ENCODE measurements at places on chromosomes 16 and 17.

DNA sequence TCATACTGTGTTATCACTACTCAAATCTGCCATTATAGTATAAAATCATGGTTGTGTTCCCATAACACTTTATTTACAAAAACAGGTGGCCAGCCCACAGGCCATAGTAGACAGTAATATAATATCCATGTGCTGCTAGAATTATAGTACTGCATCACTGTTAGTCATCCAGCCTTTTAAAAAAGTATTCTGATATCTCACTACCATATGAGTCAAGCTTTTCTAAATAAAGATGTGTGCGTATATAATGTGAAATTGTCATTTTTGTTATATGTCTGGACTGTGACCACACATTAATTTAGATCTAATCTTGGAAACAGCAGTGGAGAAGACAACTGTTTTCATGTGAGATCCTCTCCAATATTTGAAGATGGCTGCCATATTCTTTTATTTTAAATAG is 1049.1 kb upstream of the GOT2 start:
- DNase-seq = peak; percentile 41
- H3K27me3 ChIP-seq = no peaks in the 10 kb centered on the region
- H3K27ac ChIP-seq = no peak overlapping the region
- no peak overlapping the region for H3K4me3 ChIP-seq
- no peaks in the 10 kb centered on the region for H3K36me3 ChIP-seq

GRCh38 chr16:67673712-67674580 is 7.3 kb downstream of the C16orf86 start:
- no peak overlapping the region for H3K27ac ChIP-seq
- no peak for DNase-seq
- no peak overlapping the region for H3K4me3 ChIP-seq
- no peaks in the 10 kb centered on the region for H3K27me3 ChIP-seq

DNA sequence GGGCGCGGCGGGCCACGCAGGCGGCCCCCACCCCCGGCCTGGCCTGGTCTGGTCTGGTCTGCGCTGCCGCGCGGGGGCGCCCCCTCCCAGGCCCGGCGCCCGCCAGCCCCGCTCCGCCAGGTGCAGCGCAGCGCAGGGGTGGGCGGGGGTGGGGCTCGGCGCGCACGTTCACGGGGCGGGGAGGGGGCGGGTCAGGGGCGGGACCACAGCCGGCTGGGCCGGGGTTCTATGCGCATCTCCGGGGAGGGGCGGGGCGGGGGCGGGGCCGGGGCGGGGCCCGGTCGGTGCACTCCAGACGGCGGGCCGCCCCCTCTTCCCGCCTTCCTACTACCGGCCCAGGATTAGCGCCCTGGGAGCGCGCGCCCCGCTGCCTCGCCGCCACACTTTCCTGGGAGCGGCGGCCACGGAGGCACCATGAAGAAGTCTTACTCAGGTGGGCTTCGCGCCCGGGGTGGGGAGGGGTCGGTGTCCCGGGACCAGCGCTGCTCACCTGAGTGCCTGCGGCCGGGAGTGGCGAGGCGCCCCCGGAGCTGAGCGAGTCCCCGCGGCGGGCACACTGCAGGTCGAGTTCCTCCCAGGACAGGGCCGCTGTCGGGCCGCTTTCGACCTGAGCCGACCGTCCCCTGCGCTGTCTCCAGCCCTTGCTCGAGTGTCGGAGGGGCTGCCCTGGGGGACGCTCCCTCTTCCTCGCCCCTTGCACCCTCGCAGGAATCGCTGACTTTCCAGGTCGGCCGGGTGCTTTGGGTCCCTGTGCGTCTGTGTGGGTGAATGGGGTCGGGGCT is 140.5 kb downstream of the SEC14L1 start:
- H3K27me3 ChIP-seq = no peaks in the 10 kb centered on the region
- H3K36me3 ChIP-seq = peaks cover 4% of the 10 kb centered on the region
- H3K4me3 ChIP-seq = peak overlapping the region; percentile 87
- H3K27ac ChIP-seq = peak overlapping the region; percentile 96

GRCh38 chr16:47458331-47458730 is 2.5 kb downstream of the ITFG1 start:
- no peaks in the 10 kb centered on the region for H3K36me3 ChIP-seq
- no peak for DNase-seq
- H3K27ac ChIP-seq = no peak overlapping the region
- H3K4me3 ChIP-seq = no peak overlapping the region
- H3K4me1 ChIP-seq = peaks cover 19% of the 10 kb centered on the region
- H3K27me3 ChIP-seq = no peaks in the 10 kb centered on the region

DNA sequence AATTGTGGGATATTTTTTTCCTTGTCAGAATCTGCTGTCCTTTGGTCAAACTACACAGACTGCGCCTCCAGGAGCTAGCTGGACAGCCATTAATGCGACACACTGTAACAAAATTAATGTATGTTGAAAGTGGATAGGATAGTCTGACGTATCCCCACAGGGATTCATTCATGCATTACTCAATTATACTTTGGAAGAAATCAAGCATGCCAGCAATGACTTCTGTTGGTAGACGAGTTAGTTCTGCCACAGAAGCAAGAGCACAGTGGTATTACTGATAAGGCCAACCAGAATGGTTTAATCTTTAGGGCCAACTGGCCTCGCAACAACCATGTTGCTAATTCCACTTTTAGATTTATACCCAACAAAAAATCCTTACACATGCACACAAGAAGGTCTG is 106.4 kb upstream of the TOB1 start:
- no peak overlapping the region for H3K4me3 ChIP-seq
- H3K4me1 ChIP-seq = no peaks in the 10 kb centered on the region
- peaks cover 37% of the 10 kb centered on the region for H3K36me3 ChIP-seq
- no peaks in the 10 kb centered on the region for H3K27me3 ChIP-seq
- DNase-seq = no peak

DNA sequence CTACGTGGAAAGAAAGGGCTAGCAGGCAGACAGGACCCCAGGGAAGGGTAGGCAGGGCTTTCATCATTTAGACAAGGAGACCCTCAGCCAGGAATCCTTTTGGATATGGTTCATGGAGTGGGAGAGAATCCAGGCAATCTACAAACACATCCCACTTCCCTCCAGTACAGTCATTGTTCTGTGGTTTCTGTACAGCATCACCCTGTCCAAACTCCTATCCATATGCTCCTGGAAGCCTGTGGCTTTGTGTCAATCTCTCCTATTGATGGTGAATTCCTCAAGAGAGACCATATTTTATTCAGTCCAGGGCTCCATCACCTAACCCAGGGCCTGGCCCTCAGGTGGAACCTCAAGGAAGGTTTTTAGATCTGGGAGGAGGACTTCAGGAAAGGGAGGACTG is 99.2 kb downstream of the SPACA3 start:
- H3K4me3 ChIP-seq = no peak overlapping the region
- H3K27me3 ChIP-seq = peaks cover 43% of the 10 kb centered on the region
- H3K36me3 ChIP-seq = no peaks in the 10 kb centered on the region
- H3K4me1 ChIP-seq = no peaks in the 10 kb centered on the region

DNA sequence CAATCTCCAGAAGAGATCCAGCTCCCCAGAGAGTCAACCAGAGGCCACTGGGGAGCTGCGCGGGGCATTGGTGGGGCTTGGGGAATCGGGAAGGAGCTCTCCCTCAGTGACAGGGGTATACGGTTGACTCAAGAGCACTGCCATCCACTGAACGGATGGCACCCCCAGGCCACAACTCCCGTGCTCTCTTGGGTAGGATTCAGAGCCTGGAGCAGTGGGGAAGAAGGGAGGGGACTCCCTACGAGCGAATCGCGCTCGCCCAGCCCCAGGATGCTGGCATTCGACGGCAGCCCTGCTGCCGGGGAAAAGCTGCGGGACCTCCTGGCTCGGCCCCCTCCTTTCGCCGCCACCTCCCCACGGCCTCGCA is 473 bp upstream of the TPPP3 start:
- H3K27ac ChIP-seq = no peak overlapping the region
- H3K36me3 ChIP-seq = no peaks in the 10 kb centered on the region
- no peak for DNase-seq
- H3K4me1 ChIP-seq = peaks cover 5% of the 10 kb centered on the region

- H3K27me3 ChIP-seq = peaks cover 14% of the 10 kb centered on the region
- DNase-seq = peak; percentile 47
- H3K4me3 ChIP-seq = peak overlapping the region; percentile 30
- no peaks in the 10 kb centered on the region for H3K4me1 ChIP-seq
- no peak overlapping the region for H3K27ac ChIP-seq
Observed at GRCh38 chr16:1102921-1103635, 7.0 kb upstream of the C1QTNF8 start.

- no peak overlapping the region for H3K4me3 ChIP-seq
- H3K4me1 ChIP-seq = peaks cover 31% of the 10 kb centered on the region
- no peak overlapping the region for H3K27ac ChIP-seq
- H3K27me3 ChIP-seq = no peaks in the 10 kb centered on the region
- H3K36me3 ChIP-seq = no peaks in the 10 kb centered on the region
- peak; percentile 17 for DNase-seq
Observed at GRCh38 chr17:30340801-30341356, 7.0 kb upstream of the TMIGD1 start.

- DNase-seq = no peak
- H3K27me3 ChIP-seq = no peaks in the 10 kb centered on the region
- H3K36me3 ChIP-seq = no peaks in the 10 kb centered on the region
- no peak overlapping the region for H3K4me3 ChIP-seq
Observed at GRCh38 chr16:10946308-10946707, 1.9 kb downstream of the CLEC16A start.

DNA sequence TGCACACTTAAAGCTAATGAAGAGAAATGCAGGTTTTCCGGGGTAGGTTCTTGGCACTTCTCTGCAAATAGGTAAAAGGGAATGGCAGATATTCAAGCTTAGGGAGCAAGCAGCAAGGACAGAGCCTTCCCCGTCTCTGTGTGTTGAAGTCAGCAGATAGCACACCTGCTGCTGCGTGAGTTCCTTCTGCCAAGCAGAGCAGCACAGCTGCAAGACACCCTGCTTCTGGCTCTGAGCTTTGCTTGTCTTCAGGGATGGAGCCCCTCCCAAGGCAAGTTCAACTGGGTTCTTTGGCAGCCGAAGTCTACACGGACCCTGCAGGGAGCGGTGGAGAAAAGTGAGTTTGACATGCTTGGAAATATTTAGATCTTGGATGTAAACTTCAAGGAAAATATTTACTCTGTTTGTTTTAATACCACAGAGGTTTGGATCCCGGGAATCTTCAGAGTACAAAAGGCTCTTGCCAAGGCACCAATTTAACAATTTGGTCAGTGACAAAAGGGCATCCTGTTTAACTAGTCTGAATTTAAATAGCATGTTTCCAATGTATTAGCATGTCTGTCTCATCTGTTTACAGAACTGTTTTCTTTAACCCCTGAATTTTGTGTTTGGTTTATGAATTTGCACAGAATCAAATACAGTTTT is 113.4 kb upstream of the KCNJ16 start:
- no peaks in the 10 kb centered on the region for H3K27me3 ChIP-seq
- H3K4me1 ChIP-seq = peaks cover 10% of the 10 kb centered on the region
- H3K36me3 ChIP-seq = no peaks in the 10 kb centered on the region
- H3K4me3 ChIP-seq = peak overlapping the region; percentile 7
- no peak overlapping the region for H3K27ac ChIP-seq

DNA sequence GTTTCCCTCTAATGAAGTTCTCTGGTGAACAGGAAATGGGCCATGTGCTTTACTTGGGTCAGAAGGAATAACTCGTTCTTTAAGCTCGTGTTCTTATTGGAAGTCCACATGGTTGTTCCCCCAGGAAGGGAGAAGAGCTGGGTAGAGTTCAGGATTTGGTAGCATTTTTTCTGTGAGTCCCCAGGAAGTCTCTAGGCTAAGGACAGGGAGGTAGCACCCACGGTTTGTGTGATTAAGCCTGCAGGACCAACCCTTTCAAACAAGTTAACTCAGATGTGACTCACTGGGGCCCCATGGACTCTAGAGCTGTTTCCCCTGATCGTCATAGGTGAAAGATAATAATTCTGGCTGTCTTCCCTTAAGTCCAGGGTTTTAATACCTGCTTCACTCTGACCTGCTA is 16.4 kb downstream of the SAP30BP start:
- peaks cover 16% of the 10 kb centered on the region for H3K36me3 ChIP-seq
- peak overlapping the region; percentile 36 for H3K4me3 ChIP-seq
- no peaks in the 10 kb centered on the region for H3K27me3 ChIP-seq
- DNase-seq = peak; percentile 97
- H3K4me1 ChIP-seq = peaks cover 80% of the 10 kb centered on the region

GRCh38 chr16:58195771-58196170 is 2.1 kb downstream of the CSNK2A2 start:
- no peaks in the 10 kb centered on the region for H3K27me3 ChIP-seq
- H3K36me3 ChIP-seq = peaks cover 25% of the 10 kb centered on the region
- no peak overlapping the region for H3K4me3 ChIP-seq
- no peak for DNase-seq
- peaks cover 5% of the 10 kb centered on the region for H3K4me1 ChIP-seq
- H3K27ac ChIP-seq = no peak overlapping the region

GRCh38 chr17:41796121-41796895 is 9.8 kb upstream of the JUP start:
- no peaks in the 10 kb centered on the region for H3K27me3 ChIP-seq
- no peaks in the 10 kb centered on the region for H3K36me3 ChIP-seq
- peaks cover 51% of the 10 kb centered on the region for H3K4me1 ChIP-seq
- no peak overlapping the region for H3K4me3 ChIP-seq
- DNase-seq = peak; percentile 67

DNA sequence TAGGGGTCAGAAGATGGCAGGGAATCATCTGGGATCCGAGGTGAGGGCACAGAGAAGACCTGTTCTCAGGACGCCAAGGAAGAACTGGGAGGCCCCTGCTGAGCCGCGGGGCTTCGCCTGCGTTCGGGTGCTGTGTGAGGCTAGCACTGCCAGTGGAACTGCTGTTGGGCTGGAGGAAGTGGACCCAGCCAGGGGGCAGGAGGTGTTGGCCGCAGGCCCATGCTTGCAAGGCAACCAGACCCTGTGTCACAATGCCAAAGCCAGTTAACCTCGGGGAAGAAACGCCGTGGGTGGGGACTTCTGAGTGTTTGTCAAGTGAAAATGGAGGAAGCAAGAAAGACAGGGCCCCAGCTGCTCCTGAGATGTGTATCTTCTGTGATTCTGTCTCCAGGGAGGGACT is 185.5 kb downstream of the LGALS9B start:
- H3K27ac ChIP-seq = no peak overlapping the region
- no peak overlapping the region for H3K4me3 ChIP-seq
- H3K27me3 ChIP-seq = no peaks in the 10 kb centered on the region
- no peak for DNase-seq
- peaks cover 16% of the 10 kb centered on the region for H3K4me1 ChIP-seq

DNA sequence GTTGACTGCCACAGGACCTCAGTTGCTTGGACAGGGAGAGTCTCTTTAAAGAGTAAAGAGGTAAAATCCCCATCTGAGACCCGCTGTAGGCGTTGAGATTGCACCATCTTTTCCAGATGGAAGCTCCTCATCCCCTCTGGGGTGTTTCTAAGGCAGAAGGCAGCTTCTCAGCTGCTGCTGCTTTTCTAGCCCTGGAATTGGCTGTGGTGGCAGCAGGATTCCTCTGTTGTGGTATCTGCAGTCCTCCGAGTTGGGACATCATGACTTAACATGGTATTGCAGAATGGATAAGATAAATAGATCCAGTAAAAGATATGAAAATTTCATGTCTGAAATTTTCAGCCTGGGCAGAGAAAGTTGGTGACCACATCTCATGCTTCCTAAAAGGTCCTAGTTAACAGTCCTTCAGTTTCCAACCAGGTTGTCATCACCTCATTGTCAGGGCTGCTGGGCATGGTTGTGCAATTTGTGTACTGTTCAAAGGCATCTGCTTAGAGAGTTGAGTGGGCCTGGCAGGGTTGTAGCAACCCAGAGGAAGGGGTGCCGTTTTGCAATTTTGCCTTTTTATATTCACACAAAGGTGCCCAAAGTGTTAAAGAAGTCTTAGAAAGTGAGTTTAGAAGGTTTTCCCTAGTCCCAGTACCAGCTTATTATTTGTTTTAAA is 150.4 kb downstream of the SPECC1 start:
- H3K4me1 ChIP-seq = peaks cover 20% of the 10 kb centered on the region
- H3K27me3 ChIP-seq = no peaks in the 10 kb centered on the region
- H3K27ac ChIP-seq = no peak overlapping the region
- DNase-seq = no peak
- no peaks in the 10 kb centered on the region for H3K36me3 ChIP-seq
